ENCODE measurements at places on chromosomes 12 and 14.

DNA sequence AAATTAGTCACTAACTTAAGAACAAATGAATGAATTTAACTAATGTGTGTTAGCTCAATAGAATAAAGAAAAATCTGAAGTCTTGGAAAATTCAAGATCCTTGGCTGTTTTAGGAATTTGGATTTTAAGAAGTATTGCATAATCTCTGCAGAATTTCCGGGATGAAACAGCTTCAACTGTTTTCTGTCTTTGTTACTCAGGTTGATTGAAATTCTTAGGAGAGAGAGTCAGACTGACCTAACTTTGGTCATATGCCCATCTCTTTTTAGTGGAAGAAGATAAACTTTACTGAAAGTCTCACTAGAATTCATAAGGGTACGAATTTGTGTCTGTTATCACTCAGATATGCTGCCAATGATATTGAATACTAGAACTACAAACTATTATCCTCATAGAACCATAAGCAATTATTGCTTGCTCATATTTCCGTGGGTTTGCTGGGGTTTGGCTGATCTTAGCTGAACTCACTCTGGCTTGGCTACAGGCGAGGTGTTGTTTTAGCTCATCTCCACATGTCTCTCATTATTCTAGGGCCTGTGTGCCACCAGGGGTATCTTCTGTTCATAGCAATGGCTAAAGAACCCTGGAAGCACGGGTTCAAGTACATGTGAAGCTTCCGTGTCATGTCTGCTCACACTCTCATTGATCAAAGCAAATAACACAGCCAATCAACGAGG lies 257.4 kb upstream of the NOVA1 start:
- DNase-seq = no peak

DNA sequence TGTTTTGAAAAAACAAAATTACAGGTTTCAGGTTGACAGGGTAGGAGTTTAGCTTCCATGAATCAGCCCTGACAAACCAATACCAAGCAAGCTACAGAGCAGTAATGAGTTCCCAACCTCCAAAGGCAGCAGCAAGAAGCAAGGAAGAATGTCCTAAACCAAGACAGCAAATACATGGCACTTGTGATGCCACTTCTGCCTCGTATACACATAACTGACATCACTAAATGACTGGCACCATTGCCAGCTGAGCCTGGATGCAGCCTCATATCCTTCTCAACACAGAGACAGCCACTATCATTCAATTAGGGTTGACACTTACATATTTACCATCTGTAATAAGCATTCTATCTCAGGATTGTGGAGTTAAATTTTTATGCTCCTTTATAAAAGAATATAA lies 35.0 kb upstream of the MDM1 start:
- no peak for DNase-seq

GRCh38 chr14:74575936-74576335 lies 36.1 kb downstream of the LTBP2 start:
- DNase-seq = no peak

DNA sequence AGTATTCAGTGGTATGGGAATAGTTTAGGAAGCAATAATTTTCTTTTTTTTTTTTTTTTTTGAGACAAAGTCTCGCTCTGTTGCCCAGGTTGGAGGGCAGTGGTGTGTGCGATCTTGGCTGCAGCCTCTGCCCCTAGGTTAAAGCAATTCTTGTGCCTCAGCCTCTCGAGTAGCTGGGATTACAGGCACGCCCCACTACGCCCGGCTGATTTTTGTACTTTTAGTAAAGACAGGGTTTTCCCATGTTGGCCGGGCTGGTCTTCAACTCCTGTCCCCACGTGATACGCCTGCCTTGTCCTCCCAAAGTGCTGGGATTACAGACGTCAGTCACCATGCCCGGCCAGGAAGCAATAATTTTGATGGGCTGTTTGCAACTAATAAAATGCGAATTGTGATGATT lies 62.1 kb downstream of the ATG14 start:
- no peak for DNase-seq

DNA sequence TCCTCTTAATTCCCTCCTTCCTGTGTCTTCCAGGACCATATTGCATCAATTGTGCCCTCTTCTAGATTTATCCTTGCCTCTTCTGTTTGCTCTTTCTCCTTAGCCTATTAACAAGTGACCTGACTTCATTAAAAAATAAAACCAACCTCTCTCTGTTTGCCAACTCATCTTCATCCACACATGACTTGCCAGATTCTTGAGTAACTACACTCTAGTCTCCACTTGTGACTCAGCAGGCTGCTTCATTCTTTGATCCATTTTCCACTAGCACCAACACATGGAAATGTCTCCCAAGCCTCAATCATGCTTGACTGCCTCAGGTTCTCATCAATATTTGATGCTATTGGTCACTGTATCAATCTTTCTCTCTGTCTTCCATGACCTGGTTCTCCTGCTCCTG lies 492.4 kb upstream of the TMPO start:
- peak; percentile 0 for DNase-seq

DNA sequence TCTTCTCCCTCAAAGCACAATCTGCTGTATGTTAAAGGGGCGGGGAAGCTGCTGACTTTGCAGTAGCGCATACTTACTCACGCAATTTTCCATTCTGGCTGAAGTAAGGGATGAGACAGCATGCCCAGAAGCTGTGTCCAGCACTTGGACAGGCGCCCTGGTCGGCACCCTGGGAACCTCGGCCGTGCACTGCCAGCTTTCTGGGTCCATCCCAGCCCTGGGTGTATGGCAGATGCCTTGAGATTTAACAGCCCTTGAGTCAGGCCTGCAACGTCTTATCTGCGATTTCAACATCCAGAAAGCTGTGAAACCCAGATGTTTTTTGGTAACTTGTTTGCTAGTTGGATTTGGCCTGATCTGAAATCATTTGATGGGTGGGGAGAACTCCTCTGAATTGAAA lies 16.1 kb downstream of the EML1 start:
- no peak for DNase-seq

GRCh38 chr14:77707355-77707723 lies 484 bp downstream of the ALKBH1 start:
- DNase-seq = peak; percentile 39

DNA sequence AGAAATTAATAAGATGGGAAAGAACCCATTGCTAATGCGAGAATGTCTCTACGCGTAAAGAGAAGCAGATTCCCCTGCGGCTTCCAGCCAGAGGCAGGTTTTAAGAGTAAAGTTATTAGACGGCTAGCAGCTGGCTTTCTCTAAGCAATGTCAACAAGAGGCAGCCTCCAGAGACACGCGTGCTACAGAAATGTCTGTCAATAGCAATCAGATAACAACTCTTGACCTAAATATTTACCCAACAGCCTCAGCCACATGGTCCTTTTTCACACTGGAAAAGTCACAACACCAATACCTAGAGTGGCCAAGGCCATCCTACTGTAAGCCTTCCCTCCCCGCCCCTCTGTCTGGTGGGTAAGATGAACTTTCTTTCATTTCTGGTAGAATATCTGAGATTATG lies 146.0 kb upstream of the SFSWAP start:
- no peak for DNase-seq

GRCh38 chr12:58095002-58095401 lies 153.6 kb downstream of the ATP23 start:
- no peak for DNase-seq

DNA sequence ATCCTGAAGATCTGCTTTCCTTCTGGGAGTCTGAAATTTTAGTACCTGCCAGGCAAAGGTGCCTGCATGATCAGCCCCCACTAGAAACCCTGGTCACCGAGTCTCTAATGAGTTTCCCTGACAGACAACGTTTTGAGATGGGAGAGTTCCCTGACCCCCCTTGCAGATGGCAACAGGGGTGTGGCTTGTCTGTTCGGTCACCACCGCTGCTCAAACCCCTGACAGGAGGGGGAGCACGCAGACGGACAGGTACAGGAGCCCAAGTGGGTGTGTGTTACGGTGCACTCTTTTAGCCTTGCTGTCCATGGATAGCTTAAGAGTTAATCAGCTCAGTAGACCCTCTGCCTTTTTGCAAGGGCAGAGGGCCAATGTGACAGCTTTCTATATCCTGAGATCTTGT lies 19.3 kb upstream of the CDKN3 start:
- DNase-seq = no peak

DNA sequence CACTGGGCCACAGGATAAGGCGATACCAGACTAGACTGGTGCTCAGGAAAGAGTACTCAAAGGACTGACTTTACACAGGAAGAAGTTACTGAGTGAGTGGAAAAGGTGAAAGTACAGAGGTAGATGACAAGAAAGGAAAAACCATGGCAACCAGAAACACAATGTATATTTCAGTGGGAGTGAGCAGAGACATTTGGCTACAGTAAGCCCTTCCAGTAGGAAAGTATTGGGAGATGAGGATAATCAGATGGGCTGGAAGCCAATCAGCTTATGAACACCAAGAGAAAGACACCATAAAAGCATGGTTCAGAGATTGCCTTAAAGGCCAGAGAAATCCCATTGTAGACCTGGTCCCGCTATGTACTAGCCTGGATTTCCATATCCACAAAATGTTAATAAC lies 51.6 kb downstream of the TMTC1 start:
- DNase-seq = no peak

DNA sequence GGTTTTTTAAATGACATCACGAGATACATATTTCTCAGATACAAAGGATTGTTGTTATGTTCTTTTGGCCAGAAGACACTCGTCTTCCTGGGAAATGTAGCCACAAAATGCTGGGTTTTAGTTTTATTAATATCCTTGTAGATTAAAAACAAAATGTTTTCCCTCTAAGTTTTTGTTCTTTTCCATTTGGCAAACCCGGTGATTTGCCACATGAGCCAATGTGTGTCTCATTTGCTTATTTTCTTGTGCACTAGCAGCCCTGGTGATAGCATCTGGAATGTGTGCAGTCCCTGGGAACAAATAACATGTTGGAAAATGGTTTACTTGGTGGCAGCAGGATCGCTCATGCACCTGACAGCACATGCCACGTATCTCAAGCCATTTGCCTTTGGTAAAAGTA lies 61.0 kb downstream of the HMGA2 start:
- DNase-seq = no peak

DNA sequence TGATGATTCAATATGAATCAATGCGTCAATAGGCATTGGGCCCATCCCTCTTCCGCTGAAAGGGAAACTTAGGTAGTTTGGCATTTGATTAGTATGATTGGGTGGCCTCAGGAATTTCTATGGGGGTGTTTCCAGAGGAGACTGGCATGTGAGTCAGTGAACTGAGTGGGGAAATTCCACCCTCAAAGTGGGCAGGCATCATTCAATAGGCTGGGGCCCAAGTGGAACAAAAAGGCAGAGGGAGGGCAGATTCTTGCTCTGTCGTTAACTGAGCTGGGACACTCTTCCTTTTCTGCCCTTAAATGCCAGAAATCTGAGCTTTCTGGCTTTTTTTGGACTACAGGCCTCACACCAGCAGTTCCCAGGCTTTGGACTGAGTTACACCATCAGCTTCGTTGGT lies 373.5 kb downstream of the RPS29 start:
- DNase-seq = peak; percentile 41

GRCh38 chr12:9944391-9944790 lies 12.2 kb upstream of the CLEC2A start:
- no peak for DNase-seq

GRCh38 chr12:56234746-56235436 lies 5.0 kb downstream of the SLC39A5 start:
- no peak for DNase-seq

GRCh38 chr14:98195256-98195655 lies 1076.7 kb downstream of the BCL11B start:
- no peak for DNase-seq

DNA sequence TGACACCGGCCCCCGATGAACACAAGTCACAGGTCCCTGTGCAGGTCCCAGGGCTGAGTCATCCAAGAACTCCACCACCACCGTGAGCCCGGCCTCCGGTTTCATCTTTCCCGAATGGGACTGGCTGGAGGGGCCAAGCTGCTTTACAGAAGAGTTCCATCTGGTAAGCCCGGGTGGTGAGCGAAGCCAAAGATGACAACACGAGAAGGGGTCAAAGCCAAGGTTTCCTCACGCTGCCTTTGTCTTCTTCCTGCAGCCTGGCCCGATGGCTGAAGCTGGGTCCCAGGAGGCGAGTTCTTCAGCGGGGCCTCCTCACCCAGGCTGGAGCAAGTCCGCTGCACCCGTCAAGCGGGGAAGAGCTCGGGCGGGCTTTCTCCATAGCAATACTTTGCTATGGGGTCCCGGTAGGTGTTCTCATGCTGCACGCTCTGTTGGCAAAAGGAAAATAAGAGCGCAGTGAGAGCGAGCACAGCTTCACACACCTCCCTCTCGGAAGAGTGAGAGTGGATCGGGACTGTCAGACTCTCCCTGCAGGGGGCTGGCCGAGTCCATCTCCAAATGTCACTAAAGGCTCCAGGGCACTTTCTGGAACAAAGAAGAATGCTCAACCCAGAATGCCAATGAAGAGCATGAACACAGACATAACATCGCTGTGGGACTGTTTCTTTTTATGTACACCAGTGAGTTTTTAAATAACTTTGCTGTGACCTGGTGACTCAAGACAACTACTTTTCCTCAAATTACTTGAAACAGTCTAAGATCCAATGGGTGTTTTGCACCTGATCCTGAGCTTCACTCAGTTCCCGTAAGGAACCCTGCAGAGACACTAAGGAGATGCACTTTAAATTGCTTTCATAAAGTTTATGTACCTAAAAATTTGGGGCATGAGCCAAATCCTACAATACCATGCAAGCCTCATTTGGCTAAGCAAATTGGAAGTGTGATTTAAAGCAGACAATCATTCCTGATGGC lies 20.1 kb downstream of the SPRING1 start:
- DNase-seq = no peak

GRCh38 chr12:124236625-124237031 lies 58.3 kb upstream of the RFLNA start:
- DNase-seq = peak; percentile 77

DNA sequence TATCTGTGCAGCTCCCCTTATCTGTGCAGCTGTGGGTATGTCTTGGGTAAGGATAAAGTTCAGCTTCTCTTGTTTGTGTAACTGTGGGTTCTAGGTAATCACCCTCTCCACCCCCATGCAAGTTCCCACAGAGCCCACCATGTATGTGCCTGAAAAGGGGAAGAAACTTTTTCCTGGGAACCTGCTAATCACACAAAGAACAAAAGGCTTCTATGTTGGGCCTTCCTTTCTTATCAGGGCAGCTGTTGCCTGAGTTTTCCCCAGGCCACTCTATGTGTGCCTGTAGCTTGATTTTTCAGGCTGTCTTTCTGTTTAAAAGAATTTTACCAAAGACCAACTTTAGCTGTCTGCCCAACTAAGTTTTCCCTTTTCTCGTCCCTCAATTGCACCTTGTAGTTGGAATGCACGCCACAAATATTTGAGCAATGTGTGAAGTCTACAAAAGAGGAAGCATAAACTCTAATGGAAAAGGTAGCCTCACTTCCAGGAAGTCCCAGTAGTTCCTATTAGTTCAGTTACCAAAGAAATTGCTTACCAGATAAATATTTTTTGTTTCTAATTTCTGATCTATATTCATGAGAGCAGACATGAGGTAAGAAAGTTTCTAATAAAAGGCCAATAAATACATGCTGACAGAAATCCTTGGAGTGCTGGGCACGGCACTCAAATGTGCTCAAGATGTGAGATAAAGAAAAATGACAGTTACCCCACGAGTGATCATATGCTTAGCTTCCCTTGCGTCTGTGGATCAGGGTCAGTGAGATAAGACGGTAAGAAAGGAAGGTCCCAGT lies 2.7 kb upstream of the GALC start:
- DNase-seq = no peak

Data from HT1080 (cell line).